ENCODE measurements at places on chromosomes 16 and 17. TPM values are rescaled to one million over a fixed set of nuclear protein-coding genes. Genes with fewer than 3 reads are reported as not detected.

DNA sequence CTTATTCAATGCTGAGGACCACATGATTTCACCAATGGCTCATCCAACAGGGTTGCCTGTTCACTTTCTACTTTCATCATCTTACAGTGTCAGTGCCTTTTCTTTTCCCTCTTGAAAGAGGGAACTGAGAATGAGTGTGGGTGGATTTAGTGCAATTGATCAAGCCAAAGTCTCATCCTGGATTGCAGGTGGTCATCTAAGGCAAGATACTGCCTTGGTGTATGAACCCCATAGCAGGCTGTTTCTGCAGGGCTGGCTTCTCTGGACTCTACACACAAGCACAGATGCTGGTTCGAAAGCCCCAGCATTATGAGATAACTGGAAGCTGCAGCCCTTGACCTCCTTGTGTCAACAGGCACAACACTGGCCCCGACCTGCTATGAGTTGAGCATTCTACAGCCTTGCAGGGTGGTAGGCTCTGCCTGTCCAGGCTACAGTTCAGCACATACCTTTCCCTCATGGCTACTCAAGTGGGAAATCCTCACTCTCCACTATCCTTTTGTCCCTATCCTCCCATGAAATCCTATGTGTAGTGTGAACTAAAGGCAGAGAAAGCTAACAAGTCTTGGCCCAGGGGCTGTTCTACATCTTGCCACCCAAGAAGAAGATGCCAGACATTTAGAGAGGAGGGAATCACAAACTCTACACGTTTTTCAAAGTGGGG is 358.7 kb downstream of the SLC39A11 start:
- peak; percentile 41 for DNase-seq

Gene ADORA2B
- total RNA-seq: 0.86 TPM

DNA sequence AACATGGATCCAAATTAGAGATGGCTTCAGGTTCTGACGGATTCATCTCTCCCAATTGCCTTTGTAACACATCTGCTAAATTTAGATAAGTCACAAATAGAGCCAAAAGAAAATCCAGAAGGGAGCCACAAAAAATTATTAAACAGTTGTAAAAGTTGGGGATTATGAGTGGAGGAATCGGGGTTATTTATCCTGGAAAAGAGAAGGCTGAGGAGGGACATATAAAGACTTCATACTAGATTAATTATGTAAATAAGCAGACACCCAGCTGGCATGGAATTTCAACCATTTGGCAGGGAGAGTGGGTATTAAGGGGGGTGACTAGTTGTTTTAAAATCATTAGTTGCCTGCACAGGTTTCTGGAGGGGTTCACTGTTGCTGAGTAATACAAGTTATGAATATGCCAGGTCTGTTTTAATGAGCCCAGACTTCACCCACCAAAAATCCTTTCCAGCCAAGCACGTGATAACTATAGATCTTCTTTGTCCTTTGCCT is 89.6 kb downstream of the CDH13 start:
- no peak for DNase-seq

GRCh38 chr17:51926448-51926847 is 232.1 kb downstream of the CA10 start:
- DNase-seq: no peak

DNA sequence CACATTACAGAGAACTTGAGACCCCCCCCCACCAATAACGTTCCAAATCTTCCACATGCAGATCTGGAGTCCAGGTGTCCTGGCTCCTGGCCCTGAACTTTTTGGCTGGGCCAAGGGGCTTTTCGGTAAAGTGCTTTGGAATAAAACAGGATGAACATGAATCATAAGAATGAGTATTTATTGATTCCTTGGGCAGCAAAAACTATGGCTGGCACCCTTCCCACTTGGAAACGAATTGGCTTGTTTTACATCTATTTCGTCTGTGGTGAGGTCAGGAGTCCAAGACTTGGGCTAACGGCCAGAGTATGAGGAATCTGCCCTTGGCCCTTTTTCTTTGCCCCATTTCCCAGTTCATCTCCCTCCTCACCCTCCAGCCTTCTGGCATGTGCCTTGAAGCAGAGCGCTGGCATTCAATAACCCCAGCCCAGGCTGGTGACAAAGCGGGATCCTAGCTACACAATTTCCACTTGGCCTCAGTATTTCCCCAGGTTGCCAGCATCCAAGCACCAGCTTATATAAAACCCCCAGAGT is 4.1 kb upstream of the UBTF start:
- DNase-seq: no peak

DNA sequence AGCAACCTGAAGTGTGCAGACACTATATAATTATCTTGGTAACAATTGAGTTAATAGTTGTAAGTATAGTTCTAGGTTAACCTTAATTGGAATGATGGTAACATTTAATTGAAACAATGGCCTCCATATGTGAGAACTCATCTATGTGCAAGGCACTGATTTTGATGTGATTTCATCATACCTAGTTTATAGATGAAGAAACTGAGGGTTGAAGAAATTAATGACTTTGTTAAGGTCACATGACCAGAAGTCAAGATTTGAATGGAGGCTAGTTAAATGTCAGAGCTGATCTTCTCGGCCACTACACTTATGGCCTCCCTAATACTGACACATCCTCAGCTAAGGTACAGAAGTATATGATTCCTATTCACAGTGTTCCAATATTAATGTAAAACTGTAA is 128.2 kb upstream of the PSMD7 start:
- no peak for DNase-seq

Gene VTN
- total RNA-seq: 1.8 TPM

All from posterior vena cava (tissue), 2 donors.